Ammon's horn (tissue), 1 donor: ENCODE measurements at places on chromosomes 12 and 14.
A peak's percentile ranks its signal among the peaks of the same experiment; 100 is the strongest.

- no peak for DNase-seq
Measured at GRCh38 chr14:51823706-51824105, 36.7 kb upstream of the GNG2 start.

- no peak for DNase-seq
Measured at GRCh38 chr14:61638595-61639387, 56.5 kb upstream of the HIF1A start.

DNA sequence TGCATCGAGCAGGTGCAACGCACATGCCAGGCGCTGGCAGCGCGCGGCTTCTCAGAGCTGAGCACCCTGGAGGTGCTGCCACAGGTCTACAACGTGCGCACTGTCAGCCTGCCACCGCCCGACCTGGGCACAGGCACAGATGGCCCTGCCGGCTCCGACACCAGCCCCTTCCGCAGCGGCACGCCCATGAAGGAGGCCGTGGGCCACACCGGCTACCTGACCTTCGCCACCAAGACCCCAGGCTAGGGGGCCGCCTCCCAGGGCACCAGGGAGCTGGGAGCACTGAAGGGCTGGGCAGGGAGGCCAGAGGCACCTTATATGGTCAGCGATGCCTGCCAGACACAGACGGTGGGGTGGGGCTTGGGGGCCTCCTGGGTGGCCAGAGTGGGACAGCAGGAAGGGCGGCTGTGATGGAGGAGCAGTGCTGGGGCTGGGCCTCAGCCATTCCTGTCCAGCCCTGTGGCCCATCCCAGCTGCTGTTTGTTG, 5.6 kb downstream of the TRMT61A start:
- DNase-seq, result no peak

DNA sequence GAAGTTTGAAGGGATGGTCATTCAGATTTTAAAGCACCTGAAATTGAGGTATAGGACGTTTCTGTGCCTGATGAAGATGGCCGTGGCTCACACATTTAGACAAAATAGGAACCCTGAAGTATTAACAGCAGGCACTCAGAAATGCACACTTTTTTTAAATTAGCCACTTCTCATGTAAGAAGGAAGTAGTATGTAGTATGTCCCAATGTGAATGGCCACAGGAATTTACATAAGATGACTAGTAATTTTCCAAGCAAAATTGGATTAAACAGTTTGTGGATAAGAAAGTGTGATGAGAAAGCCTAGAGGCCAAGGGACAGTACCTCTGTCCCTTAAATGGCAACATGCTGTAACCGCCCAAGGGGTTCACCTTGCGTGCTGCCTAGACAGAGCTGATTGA, 1.8 kb upstream of the MIS18BP1 start:
- DNase-seq, result no peak

DNA sequence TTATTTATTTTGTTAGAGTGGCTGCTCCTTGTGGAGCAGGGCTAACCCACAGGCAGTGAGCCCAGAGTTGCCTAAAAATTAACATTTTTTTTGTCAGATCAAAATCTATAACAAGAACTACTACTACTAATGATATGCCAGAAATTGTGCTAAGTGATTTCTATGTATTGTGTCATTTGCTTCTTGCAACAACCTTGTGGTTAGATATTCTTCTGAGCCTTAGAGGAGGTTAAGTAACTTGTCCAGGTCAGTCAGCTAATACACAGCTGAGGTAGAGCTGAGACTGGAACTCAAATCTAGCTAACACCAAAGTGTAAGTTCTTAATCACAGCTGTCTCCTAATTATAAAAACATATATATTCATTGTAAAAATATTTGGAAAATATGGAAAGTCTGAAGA, 29.8 kb downstream of the CFL2 start:
- no peak for DNase-seq

DNA sequence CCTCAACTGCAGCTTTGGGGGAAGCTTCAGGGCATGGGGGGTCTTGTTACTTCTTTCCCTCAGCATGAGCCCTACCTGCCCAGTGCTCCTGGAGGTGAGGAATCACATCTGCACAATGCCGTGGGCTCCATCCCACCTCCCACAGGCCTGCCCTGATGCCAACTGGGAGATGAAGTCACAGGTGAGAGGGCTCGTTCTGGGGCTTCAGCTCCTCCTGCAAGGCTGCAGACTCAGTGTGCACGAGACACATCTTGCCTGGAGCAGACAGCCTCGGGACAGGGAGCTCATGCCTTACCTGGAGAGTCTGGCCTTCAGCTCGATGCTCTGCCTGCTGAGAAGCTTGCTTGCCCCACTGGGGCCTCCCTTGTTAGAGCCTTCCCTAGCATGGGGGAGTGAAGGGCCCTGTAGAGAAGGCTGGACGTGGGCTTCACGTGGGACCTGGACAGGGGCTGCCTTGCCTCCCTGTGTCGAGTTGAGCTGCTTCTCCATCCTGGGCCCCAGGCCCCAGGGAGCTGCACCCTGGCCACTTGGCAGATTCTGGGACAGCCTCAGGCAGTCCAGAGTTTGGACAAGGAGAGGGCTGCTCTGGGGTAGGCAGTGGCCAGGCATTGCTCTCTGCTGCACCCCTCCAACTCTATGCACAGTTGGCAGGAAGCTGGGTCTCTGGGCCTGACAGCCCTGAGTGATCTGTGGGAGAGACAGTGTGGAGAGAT, 171.4 kb downstream of the KIF26A start:
- DNase-seq, result no peak

DNA sequence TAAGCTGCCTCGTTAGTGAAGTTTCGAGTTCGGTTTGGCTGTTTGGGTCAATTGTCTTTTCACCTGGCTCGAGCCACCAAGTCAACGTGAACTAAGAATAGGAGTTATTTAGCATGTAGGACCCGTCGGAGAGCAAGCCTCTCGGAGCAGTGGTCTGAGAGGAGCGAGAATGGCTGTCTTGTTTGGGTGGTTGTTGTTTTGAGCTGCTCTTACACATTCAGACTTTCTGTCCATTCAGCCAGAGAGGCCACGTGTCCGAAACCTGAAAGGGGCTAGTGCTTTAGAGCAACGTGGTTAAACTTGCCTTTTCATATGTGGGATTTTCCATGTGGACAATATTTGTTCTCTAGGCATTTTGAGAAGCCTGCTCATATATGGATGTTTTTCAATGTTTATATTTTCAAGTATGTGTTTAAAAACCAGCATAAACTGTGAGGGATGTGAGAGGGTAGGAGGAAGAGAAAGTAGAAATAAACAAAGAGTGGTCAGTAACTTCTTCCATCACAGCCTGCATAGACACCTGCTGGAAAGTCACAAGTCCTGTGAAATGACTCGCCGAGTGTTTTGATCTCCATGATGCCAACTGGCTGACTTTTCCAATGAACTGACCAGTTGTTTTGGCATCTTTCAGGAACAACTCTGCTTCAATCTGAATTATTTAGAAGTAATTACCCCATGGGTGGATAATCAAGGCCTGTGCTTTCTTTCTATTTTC, 221.0 kb downstream of the ASCL1 start:
- DNase-seq, result peak; percentile 37

DNA sequence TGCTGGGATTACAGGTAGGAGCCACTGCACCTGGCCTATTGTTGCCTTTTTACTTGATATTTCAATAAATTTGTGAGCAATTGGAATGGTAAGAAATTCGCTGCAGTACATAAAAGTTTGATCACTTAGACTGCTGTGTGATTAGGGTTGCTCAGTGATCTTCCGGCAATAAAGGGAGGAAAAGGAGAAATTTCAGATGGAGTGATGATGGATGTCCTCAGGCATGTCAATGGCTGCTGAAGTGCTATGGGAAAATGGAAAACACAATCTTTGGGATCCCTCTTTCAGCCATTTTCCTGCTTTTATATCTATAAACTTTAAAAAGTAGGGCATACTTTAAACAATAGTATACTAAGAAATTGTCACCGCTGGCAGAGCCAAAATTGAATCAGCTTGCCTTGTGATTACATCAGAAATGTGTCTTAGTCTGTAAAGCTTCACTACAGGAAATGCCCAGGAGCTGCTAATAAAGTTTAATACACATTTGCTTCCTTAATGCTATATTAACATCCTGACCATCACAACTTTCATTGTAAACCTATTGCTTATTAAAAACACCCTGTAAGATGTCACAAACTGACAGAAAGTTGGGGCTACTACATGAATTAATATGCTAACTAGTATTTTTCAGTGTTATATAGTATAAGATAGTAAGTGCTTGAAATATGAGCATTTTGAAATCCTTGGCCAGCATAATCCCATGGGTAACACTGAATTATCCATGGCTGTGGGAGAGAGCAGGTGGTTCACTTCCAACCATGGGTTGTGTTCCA, 13.7 kb upstream of the FBXL14 start:
- DNase-seq, result no peak

DNA sequence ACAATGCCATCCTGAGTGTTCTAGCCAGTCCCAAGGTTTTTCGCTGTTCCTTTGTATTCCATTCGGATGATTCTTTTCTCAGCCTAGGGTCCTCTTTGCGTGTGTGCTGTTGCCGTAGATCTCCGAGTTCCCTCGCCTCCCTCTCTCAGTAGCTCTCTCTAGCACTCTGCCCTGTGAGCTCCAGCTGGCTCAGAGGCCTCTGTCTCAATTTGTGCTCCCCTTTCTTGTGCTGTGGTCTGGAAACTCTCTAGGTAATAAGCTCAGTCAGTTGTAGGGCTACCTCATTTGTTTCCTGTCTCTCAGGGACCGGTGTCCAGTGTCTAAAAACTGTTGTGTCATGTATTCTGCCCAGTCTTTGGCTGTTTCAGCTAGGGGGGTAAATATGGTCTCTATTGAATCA, 179.3 kb downstream of the PCNX1 start:
- DNase-seq, result peak; percentile 23

DNA sequence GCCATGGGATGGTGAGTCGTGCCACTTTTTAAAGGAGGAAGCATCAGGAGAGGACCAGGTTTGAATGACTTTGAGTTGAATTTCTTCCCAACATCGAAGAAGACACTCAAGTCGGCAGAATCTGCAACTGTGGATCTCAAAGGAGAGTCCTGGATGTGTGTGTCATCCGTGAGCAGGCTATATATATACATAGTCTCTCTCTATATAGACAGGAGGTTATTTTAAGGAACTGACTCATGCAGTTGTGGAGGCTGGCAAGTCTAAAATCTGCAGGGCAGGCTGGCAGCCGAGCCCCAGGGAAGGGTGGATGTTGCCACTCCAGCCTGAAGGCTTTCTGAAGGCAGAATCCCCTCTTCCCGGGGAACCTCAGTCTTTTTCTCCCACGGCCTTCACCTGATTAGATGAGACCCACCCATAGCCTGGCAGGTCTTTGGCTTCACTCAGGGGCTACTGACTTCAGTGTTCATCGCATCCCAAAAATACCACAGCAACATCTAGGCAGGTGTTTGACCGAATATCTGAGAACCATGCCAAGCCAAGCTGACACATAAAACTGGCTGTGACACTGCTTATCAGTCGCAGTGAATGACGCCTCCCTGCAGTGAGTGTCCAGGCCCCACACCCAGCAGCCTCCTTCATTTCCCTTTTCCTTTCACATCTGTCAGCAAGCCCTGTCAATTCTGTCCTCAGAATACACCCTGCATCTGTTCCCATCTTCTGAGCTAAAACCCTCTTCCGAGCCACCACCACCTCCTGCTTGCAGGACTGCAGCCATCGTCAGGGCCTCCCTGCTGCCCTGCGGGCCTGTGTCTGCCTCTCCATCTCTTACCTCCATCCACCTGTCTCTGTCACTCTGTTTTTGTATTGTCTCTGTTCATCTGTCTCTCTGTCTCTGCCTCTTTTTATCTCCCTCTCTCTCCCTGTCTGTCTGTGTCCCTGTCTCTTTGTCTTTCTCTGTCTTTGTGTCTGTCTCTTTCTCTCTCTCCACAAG, 54.0 kb downstream of the ZNF664 start:
- DNase-seq, result no peak

- DNase-seq, result no peak
Measured at GRCh38 chr12:80230068-80230467, 130.7 kb downstream of the OTOGL start.

GRCh38 chr12:131046813-131047788, 93.4 kb downstream of the ADGRD1 start:
- no peak for DNase-seq

DNA sequence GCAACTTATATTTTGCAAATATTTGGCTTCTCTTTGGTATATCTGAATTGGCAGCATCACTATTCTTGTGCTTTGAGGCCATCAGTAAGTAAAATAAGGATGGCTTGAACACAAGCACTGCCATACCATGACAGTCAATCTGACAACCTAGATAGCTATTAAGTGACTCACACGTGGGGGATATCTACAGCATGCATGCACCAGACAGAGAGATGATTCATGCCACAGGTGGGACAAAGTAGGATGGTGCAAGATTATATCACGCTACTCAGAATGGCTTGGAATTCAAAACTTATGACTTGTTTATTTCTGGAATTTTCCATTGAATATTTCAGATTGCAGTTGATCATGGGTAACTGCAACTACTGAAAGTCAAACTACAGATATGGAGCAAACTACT, 675.6 kb upstream of the MDGA2 start:
- DNase-seq, result no peak

GRCh38 chr12:84764001-84764400, 148.6 kb downstream of the SLC6A15 start:
- no peak for DNase-seq

- peak; percentile 22 for DNase-seq
Measured at GRCh38 chr12:130016986-130017385, 113.2 kb upstream of the TMEM132D start.

DNA sequence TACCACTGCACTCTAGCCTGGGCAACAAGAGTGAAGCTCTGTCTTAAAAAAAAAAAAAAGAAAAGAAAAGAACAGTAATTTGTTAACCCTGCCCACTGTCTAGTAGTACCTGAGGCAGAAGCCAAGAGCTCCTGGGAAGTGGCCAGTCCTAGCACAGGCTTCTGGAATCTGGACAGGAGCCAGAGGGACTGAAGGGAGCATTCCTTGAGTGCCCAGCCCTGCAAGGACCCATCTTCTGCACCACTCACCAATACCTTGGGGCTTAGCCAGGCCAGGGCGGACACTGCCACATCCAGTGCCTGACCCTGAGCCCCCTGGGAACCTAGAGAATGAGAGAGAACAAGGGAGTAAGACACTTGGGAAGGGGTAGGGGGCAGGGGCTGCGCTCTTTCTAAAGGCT, 33.7 kb downstream of the PARP2 start:
- no peak for DNase-seq

- DNase-seq, result no peak
Measured at GRCh38 chr14:100551056-100551455, 36.2 kb downstream of the BEGAIN start.

- DNase-seq, result no peak
Measured at GRCh38 chr14:99519931-99520421, 38.8 kb downstream of the CCNK start.

- DNase-seq, result no peak
Measured at GRCh38 chr14:68482772-68483395, 310.0 kb downstream of the ZFP36L1 start.

DNA sequence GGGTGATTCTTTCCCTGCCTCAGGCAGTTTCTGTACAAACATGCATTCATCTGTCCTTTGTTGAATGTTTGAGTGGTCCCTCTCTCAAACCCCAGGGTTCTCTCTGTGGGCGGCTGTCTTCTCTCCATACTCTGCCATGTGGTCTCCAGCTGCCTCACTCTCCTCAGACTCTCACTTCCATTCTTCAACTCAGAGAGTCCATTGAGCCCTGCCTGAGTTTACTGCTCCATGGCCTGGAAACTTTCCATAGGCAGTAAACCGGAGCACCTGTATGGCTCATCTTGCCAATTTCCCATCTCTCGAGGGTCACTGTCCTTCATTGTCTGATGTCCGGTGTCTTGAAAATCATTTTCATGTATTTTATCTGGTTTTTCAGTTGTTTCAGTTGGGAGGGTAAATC, 11.3 kb downstream of the C14orf132 start:
- DNase-seq, result no peak
